ENCODE measurements at places on chromosomes 1 and 21.

GRCh38 chr1:204623365-204623893 lies 62.1 kb downstream of the LRRN2 start:
- peak; percentile 88 for DNase-seq

GRCh38 chr1:156645666-156646065 lies 3.7 kb downstream of the BCAN start:
- no peak for DNase-seq

GRCh38 chr1:27873671-27874384 lies 1.5 kb downstream of the THEMIS2 start:
- DNase-seq: no peak

DNA sequence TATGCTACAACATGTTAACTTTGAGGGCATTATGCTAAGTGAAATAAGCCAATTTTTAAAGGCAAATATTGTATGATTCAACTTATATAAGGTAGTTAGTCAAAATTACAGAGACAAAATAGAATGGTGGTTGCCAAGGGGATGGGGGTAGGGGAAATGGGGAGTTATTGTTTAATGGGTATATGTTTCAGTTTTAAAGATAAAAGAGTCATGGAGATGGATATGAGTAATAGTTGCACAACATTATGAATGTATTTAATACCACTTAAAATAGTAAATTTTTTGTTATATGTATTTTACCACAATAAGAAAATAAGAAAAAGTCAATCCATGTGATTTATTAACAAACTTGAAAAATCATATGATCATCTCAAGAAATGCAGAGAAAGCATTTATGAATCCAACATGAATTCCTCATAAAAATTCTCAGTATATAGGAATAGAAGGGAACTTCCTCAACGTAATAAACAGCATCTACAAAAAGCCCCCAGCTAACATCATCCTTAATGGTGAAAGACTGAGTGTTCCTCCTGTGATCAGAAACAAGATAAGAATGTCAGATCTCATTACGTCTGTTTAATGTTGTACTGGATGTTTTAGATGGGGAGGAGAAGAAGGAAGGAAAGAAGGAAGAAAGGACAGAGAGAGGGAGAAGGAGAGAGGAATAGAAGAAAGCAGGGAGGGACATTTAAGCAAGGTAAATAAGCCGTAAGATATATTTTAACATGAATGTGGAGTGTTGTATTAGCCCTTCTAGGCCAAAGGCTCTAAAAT lies 6.7 kb upstream of the TSEN15 start:
- DNase-seq: no peak

GRCh38 chr1:71399594-71399993 lies 318.8 kb upstream of the ZRANB2 start:
- no peak for DNase-seq

All from RWPE1 (cell line).